Right forelimb (tissue), 1 donor: ENCODE measurements at places on chromosomes 3 and 15.

DNA sequence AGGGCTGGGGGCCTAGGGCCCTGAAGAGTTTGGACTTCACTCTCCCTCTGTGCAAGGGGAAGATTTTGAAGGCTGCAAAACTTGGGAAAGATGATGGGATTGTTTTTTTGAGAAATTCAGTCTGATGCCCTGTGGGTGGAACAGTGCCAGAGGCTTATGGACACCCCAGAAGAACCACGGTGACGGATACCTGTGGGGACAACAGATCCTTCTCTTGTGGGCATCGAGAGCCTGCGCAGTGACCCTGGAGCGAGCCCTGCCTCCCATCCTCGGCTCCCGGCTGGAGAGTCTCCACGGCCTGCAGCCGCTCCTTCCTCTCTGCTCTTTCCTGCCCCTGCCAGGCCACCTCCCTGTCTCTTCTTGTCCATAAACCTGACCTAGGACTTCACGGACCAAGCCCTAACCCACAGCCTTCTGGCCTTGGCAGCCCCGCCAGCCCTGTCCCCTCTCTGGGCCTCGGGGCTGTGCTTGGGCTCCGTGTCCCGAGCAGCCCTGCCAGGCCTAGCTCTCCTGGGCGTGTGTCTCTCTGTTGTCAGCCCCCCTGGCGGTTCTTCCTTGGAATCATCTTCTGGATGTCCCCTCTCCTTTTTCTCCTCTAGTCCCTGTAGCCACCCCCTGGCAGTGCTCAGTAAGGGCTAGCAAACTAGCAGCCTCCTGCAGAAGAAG is 98.4 kb downstream of the VGLL4 start:
- no peak for DNase-seq

- no peak for DNase-seq
These were observed 60.5 kb upstream of the TMEM115 start for GRCh38 chr3:50419595-50420370.

GRCh38 chr3:70974747-70975146 is 608.8 kb downstream of the FOXP1 start:
- DNase-seq, result no peak

DNA sequence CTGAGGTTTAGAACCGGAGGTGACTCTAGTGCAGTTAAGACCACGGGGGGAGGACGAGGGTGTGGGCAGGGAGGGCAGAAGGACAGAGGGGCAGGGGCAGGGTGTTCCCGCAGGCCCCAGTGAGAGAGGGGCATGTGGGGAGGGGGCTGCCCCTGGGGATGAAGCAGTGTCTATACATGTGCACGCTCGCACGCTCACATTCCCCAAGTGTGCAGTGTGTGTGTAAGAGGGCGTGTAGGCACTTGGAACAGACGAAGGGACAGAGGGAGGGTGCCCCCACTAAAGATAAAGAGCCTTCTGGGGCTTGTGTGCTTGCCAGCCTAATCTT is 69.5 kb upstream of the MEF2A start:
- DNase-seq, result no peak

DNA sequence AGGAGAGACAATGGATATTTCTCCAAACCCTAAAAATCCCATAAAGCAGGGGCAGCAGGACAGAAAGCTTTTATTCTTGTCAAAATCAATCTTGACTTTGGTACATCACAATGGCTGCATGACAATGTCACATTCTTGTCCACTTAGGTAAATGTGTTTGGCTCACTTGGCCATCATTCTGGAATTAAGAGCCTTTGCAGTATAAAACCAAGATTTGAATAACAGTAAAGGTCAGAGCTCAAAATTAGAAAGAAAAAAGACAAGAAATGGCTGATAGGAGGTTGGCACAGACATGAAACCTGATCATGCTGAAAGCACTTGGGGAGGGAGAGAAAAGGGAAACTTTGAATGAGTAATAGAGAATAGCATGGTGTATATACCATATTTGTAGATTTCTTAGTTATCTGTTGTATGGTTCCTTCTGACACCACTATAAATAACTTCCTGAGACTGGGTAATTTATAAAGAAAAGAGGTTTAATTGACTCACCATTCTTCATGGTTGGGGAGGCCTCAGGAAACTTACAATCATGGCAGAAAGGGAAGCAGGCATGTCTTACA is 158.5 kb upstream of the SGO1 start:
- no peak for DNase-seq

DNA sequence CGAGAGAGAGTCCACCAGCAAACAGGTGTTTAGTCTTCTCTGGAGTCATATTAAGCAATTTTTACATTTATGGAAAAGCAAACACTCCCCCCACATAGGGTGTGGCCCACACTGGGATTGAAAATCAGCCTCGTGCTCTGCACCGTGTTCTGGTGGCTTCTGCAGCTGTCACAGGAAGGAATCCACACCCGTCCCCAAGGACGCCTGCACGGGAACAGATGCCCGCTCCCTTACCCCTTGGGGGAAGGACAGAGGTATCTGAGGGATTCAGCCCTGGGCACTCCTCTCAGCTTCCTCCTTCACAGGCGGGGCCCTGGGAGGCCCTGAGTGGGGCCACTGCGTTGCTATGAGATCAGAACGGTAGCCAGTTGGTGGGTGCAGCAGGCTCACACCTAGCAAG is 27.8 kb downstream of the LIPC start:
- DNase-seq, result peak; percentile 66

DNA sequence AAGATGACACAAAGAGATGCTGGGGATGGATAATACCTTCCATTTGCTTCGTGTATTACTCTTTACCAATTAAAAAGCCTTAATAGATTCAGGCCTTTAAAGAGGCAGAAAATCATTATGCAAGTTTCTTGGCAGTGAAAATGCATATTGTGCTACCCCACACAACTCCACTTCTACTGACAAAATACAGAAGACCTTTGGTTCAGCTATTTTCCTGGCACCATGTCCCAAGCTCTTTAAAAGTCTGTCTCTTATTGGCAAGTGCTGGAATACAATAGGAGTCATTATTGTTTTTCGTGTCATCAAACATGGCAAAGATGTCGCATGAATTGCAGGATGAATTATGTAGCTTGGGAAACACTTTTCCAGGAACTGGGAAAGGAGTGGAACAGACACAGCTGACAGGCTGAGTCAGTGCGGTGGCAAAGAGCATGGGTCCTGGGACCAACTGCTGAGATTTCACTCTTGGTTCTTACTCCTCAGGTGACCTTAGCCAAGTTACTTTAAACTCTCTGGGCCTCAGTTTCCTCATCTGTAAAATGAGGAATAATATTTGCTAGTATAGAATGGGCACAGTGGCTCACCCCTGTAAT is 5.5 kb upstream of the TSPAN3 start:
- no peak for DNase-seq

GRCh38 chr15:41904541-41905005 is 10.7 kb upstream of the SPTBN5 start:
- peak; percentile 81 for DNase-seq

GRCh38 chr3:39000008-39000450 is 51.7 kb downstream of the SCN11A start:
- DNase-seq, result no peak

GRCh38 chr3:83765956-83766355 is 1192.8 kb upstream of the CADM2 start:
- no peak for DNase-seq

DNA sequence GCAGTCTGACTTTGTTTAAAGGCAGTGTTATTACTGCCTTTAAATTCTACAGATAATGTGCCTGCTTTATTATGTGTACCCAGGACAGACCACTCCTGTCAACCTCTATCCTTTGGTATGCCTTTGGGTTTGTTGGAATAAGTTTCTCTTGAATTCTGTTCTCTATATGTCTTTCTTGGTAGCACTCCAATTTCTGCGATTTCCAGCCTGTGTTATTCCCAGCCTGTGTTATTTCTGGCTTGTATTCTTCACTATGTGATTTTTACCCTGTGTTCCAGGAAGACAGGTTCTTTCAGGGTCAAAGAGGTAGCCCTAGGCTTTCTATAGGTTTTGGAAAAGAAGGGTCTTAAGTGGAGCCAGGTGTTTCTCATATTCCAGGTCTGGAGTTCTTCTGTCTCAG is 407.4 kb upstream of the AZI2 start:
- DNase-seq, result no peak

DNA sequence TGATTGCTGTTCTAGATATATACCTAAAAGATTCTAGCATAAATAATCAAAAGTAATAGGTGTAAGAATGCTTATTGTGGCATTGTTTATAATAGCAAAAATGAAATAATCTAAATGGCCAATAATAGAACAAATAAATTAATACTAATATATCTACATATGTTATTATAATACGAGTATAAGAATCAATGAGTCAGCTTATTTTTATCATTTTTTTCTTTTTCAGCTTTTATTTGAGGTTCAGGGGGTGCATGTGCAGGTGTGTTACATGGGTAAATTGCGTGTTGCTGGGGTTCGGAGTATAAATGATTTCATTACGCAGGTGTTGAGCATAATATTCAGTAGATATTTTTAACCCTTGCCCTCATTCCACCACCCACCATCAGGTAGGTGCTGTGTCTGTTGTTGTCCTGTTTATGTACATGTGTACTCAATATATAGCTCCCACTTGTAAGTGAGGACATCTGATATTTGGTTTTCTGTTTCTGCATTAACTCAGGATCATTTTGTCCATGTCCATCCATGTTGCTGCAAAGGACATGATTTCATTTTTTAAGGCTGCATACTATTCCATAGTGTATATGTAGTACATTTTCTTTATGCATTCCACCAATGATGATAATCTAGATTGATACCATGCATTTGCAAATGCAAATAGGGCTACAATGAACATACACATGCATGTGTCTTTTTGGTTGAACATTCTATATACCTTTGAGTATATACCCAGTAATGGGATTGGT is 122.2 kb upstream of the GMNC start:
- no peak for DNase-seq

- DNase-seq, result peak; percentile 15
These were observed 131.2 kb downstream of the KLF13 start for GRCh38 chr15:31457631-31458526.

- no peak for DNase-seq
These were observed 170.4 kb upstream of the LPP start for GRCh38 chr3:187983484-187984124.

- peak; percentile 2 for DNase-seq
These were observed 5.1 kb upstream of the BFSP2 start for GRCh38 chr3:133394561-133395311.

GRCh38 chr3:74531491-74531890 is 83.0 kb downstream of the CNTN3 start:
- DNase-seq, result no peak

DNA sequence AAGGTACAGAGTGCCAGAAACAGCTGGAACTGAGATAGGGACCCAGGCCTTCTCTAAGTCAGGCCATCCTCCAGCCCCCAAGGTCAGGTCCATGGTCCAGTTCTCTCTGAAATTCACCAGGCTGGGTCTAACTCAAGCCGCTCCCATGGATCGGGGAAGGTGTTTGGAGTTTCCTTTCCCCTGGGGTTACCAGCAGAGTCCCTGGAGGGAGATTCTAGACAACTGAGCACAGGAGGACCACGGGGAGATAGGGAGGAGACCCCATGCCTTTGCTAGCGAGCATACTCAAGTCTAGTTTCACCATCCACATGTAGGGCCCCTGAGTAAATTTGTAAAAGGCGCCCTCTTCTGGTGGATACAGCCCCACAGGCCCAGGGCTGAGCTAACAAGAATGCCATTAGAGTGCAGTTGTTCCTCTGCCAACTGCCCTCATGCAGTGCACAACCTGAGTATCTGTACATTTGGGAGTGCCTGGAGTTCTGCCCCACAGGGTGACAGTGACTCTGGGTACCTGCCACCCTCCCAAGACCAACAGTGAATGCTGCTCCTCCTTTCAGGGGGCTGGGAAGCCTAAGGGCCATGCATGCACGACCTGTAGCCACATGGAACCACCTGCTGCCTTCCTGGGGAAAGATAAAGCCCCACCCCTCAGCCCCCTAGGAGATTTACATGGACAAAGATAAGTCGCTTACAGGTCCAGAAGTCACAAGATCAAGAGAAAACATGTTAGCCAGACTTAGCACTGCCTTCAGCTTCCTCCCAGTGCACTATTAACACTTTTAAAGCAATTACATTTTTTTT is 89.0 kb downstream of the IQSEC1 start:
- peak; percentile 78 for DNase-seq

GRCh38 chr15:98896002-98896721 is 111.4 kb downstream of the PGPEP1L start:
- no peak for DNase-seq

DNA sequence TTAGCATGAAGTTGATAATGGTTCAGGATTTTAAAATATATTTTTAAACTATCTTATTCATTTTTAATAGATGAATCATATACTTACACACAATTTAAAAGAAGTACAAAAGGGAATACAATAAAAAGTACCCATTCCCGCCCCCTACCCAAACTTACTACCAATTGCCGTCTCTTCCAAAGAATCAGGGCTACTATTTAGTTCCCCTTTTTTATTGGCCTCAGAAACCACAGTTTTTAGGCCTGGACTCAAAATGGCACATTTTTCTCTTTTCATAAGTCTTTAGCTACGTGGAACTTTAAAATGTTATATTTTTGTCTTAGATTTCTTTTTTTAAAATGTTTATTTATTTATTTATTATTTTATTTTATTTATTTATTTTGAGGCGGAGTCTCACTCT is 18.0 kb downstream of the LRRK1 start:
- DNase-seq, result no peak

DNA sequence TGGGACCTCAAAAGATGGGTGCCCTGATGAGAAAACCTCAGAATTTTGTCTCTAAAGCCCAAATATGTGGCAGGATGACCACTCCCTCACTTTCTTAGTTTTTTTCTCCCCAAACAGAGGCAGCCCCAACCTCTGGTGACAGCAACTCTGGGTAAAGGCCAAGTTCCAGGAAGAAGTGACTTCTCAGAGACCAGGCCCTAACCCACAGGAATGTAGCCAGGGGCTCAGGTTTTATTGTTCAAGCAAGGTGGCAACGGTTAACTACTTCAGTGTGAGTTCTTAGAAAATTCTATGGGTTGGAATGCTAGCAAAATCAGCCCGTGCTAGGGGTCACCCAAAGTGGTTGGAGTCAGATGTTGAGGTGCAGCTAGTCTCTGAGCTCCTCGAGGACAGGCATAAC is 5.1 kb upstream of the DNAJA4 start:
- no peak for DNase-seq

DNA sequence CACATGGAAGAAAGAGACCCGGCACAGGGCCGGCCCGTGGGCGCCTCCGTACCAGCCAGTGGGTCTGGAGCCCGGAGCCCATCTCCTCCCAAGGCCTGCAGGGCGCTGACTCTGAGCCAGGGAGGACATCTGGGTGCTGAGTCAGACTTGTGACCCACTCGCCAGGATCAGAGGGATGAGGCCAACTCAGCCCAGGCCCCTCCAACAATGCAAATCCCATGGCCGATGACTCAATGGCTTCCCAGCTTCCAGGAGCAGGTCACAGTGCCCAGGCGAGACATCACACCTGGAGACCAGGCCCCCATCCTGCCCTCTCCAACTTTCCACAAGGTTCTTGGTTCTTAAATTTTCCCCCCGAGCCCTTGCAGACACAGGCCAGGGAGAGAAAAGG is 95.1 kb downstream of the LRIG1 start:
- peak; percentile 31 for DNase-seq

- DNase-seq, result no peak
These were observed 8.8 kb downstream of the VIPR1 start for GRCh38 chr3:42511201-42511600.

GRCh38 chr15:70609889-70610288 is 153.5 kb downstream of the UACA start:
- DNase-seq, result no peak
